Activated CD4-positive, alpha-beta T cell treated with anti-CD3 and anti-CD28 coated beads for 36 hours (primary cell): ENCODE measurements at places on chromosomes 5 and 9. TPM values are rescaled to one million over a fixed set of nuclear protein-coding genes. Genes with fewer than 3 reads are reported as not detected.

- no peaks in the 10 kb centered on the region for H3K27me3 ChIP-seq
- H3K36me3 ChIP-seq = no peaks in the 10 kb centered on the region
- no peak for DNase-seq
These were observed 365.9 kb downstream of the MLLT3 start for GRCh38 chr9:20256284-20256948.

- no peak for DNase-seq
- H3K36me3 ChIP-seq = no peaks in the 10 kb centered on the region
- no peak overlapping the region for H3K4me3 ChIP-seq
These were observed 87.3 kb downstream of the SEC61B start for GRCh38 chr9:99309141-99309939.

GRCh38 chr5:37658440-37658839, 181.4 kb downstream of the GDNF start:
- peaks cover 18% of the 10 kb centered on the region for H3K36me3 ChIP-seq
- no peak overlapping the region for H3K27ac ChIP-seq
- H3K27me3 ChIP-seq = no peaks in the 10 kb centered on the region
- no peak for DNase-seq
- no peak overlapping the region for H3K4me3 ChIP-seq

GRCh38 chr5:8226148-8226547, 357.2 kb downstream of the MTRR start:
- H3K27ac ChIP-seq = no peak overlapping the region
- H3K27me3 ChIP-seq = no peaks in the 10 kb centered on the region

DNA sequence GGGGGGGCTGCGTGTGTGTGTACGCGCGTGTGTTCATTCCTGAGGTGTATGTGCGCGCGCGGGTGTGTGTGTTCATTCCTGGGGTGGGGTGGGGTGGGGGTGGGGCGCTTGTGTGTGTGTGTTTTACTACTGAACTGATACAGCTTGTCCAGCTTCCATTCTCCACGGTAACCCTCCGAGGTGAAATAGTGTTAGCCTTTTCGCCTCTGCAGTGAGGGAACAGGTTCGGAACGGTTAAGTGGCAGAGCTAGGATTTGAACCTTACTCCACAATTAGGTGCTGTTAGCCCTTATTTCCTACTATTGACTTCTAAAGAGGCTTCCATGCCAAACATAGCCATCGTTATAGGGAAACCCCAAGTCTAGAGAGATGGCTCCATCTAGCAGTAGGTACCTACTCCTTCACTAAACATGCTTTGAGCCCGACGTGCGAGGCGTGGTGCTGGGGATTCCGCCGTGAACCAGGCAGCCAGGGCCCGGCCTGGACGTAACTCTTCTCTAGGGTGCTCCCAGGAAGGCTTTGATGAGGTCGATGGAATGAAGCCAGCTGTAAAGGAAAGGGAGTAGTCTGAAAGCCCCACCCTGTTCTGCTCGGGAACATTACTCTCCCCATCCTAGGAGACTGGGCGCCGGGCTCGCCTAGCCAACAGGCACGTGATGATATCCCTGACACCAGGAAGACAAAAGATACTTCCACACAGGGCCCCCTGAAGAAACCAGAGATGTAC, 782 bp upstream of the SKP1 start:
- peaks cover 17% of the 10 kb centered on the region for H3K36me3 ChIP-seq
- peaks cover 26% of the 10 kb centered on the region for H3K4me1 ChIP-seq
- H3K4me3 ChIP-seq = peak overlapping the region; percentile 98

DNA sequence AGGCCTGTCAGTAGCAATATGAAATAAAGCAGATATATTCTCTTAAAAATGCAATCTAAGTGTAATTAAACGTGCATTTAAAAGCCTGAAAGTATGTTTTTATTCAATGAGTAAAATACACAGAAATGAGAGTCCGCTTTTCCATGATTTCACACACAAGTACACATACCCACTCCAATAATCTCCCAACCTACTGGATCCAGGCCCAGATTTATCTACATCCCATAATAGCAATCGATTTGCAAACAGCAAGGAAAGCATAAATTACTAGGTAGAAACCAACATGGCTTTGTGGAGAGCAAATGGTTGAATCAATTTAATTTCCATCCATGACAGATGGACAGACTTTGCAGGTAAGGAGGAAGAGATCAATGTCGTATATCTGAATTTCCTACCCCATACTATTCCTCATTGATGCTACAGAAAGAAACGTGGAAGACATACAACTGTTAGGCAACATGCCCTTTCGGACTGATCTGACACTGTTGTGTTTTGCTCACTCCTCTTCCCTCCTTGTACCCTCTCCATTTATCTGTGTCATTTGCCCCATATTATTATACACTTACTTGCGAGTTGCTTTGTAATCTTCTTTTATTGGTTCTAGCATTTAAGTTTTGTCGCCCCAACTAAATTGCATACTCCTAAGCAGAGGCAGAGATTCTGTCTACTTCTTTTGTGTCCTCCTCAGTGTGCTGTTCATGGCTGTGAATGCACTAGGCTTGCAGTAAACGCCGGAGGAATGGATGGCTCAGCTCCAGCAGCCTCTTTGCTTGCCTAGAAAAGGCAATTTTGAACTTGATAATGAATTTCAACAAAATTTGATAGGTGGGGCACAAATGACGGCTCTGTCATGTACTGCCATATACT, 133.6 kb downstream of the NFIB start:
- no peaks in the 10 kb centered on the region for H3K4me1 ChIP-seq
- no peaks in the 10 kb centered on the region for H3K36me3 ChIP-seq
- DNase-seq = no peak
- no peak overlapping the region for H3K27ac ChIP-seq

DNA sequence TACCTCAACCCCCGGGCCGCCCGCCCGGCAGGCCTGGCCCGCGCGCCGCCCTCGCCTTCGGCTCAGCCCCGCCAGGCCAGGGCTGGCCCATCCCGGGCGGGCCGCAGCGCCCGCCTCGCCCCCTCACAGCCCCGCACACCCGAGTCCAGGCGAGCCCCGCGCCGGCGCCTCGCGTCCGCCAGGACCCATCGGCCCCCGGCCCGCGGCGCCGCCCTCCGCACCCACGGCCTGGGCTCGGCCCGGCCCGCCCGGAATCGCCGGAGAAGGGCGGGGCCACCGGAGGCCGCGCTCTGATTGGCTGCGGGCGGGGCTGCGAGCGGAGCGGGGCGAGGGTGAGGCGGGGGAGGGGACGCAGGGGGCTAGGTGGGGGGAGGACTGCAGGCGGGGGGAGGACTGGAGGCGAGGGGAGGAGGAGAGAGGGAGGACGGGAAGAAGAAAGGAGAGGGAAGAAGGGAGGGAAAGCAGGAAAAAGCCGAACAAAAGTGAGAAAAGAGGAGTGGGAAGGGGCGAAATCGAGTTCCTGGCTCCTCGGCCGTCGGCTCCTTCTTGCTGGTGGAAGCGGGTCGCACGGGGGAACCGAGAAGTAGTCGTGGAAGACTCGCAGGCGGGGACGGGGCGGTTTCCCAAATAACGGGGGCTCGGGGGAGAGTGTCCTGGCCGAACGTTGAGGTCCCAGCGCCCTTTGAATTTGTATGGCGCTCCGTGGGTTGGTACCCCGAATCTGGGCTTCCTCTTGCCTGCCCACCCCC, 472 bp upstream of the UBTD2 start:
- peak overlapping the region; percentile 85 for H3K4me3 ChIP-seq
- no peaks in the 10 kb centered on the region for H3K27me3 ChIP-seq
- DNase-seq = peak; percentile 86
- peak overlapping the region; percentile 73 for H3K27ac ChIP-seq
- peaks cover 1% of the 10 kb centered on the region for H3K36me3 ChIP-seq

DNA sequence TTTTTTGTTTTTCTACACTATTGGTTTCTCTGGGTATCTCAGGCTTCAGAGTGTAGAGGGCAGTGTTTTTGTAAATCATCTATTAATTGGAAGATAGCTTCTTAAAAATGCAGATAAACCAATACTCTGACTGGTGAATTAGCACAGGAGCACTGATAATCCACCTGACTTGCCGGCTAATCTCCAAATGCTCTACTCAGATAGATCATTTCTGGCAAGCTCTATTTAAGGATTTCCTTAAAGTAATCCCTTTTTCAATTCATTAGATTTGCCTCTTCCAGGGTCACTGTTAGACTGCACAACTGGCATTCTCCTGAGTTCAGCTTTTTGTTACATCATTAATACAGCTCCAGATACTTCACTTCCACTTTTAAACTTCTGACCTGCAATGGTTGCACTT, 1390.3 kb upstream of the NUDT12 start:
- H3K4me3 ChIP-seq = no peak overlapping the region
- no peak for DNase-seq
- H3K27ac ChIP-seq = no peak overlapping the region
- H3K36me3 ChIP-seq = no peaks in the 10 kb centered on the region
- H3K27me3 ChIP-seq = no peaks in the 10 kb centered on the region

GRCh38 chr5:113507601-113508000, 5.9 kb upstream of the YTHDC2 start:
- H3K27me3 ChIP-seq = peaks cover 19% of the 10 kb centered on the region
- DNase-seq = no peak
- H3K27ac ChIP-seq = no peak overlapping the region
- no peak overlapping the region for H3K4me3 ChIP-seq
- H3K4me1 ChIP-seq = no peaks in the 10 kb centered on the region

DNA sequence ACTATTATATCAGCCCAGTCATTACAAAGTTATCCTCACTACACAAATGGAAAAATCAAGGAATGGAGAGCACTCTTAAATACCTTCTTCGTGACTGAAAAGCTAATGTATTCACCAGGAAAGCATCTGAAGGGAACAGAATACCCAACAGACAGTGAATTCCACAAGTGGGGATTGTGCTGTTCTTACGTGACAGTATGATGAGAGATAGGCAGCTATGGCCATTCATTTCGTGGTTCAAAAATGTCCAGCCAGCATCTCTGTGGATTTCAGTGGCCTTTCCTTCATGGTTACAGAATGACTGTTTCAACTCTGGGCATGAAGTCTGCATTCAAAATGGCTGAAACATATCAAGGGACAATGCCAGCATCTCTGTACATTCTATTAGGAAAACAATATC, 323.8 kb downstream of the PRELID2 start:
- H3K27ac ChIP-seq = no peak overlapping the region
- H3K4me1 ChIP-seq = no peaks in the 10 kb centered on the region
- H3K27me3 ChIP-seq = no peaks in the 10 kb centered on the region
- no peaks in the 10 kb centered on the region for H3K36me3 ChIP-seq
- H3K4me3 ChIP-seq = no peak overlapping the region

DNA sequence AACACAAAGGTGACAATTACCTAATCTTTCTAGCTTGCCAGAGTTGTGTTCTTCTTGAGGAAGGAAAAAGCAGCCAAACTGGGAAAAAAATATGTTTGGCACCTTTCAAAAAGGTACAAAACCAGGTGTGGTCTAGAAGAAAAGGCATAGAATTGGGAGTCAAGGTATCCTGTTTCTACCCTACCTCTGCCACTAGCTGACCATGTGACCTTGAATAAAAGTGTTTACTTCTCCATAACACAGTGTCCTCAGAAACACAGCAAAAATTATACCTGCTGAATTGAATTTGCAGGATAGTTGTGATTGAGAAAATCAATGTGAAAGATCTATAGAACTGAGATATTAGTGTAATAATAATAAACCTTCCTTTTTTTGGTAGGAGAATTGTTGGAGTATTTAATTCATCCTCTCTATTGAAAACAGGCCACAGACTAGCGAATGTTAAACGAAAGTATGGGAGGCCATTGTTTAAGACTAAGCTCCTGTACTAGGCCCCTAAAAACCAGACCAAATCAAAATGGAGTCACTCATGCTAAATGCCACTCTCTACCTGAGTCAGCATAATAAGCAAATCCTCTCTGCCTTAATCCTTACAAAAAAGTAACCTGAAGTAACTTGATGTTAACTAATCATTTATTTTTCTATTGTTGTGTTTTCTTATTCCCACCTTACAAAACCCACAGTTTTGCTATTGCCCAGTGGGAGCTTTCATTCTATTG, 12.6 kb downstream of the CYFIP2 start:
- H3K4me3 ChIP-seq = no peak overlapping the region
- DNase-seq = no peak
- H3K4me1 ChIP-seq = peaks cover 89% of the 10 kb centered on the region

- peaks cover 5% of the 10 kb centered on the region for H3K36me3 ChIP-seq
- DNase-seq = peak; percentile 90
- peaks cover 45% of the 10 kb centered on the region for H3K4me1 ChIP-seq
- no peak overlapping the region for H3K27ac ChIP-seq
These were observed 71.4 kb downstream of the RALGPS1 start for GRCh38 chr9:126985870-126986498.

DNA sequence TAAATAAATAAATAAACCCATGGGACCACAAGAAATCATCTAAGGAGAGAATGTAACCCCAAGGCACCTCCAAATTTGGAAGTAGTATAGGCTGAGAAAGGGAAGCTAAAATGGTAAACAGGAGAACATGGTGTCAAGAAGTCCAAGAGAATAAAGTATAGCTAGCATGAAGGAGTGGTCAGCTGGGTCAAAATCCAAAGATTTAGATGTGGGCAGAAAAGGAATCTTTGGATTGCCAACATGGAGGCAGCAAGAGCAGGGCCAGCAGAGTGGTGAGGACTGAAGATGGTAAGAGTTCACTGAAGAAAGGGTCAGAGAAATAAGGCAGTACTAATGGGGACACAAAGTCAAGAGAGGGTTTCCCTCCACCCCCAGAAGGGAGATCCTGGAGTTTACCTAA, 53.0 kb downstream of the TSSK1B start:
- H3K36me3 ChIP-seq = no peaks in the 10 kb centered on the region
- H3K4me3 ChIP-seq = no peak overlapping the region
- peaks cover 18% of the 10 kb centered on the region for H3K27me3 ChIP-seq
- DNase-seq = no peak

- H3K4me3 ChIP-seq = no peak overlapping the region
- H3K36me3 ChIP-seq = no peaks in the 10 kb centered on the region
- H3K27ac ChIP-seq = no peak overlapping the region
- peaks cover 19% of the 10 kb centered on the region for H3K27me3 ChIP-seq
- H3K4me1 ChIP-seq = no peaks in the 10 kb centered on the region
- DNase-seq = no peak
These were observed 132.0 kb downstream of the LIFR start for GRCh38 chr5:38424148-38425060.

DNA sequence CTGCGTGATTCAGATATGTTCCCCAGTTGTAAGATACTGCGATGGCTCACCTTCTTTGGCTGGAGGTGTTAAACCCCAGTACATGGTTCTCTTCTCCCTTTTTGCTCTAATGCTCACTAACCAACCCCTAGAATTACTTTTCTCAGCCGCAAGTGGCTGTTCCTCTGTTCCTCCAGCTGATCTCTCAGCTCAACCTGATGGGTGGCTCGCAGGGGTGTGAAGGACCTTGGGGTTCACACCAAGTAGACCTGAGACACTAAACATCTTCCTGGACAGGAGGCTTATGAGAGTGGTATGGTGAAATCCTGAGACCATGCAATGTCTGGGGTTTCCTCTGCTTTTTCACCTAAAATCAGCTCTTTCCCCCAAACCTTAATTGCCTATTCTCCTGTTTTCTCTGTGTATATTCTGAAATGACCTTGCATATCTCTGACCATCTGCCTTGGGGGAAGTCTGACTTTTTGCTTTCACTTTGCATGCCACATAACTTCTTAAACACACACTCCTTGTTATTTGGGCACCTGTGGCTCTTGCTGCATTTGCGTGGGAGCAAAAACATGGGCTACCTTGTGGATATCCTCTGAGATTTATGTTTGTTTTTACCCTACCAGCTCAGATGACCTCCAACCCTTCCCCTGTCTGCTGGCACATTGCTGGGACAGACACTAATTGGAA, 15.9 kb upstream of the IFNA14 start:
- no peak overlapping the region for H3K4me3 ChIP-seq
- peaks cover 4% of the 10 kb centered on the region for H3K4me1 ChIP-seq
- no peaks in the 10 kb centered on the region for H3K36me3 ChIP-seq
- DNase-seq = no peak
- peaks cover 4% of the 10 kb centered on the region for H3K27me3 ChIP-seq

The RANBP3L gene
- total RNA-seq = 0.16 TPM

The EDIL3 gene
- not detected for total RNA-seq

The FBP1 gene
- total RNA-seq = 0.39 TPM

The FOXD4 gene
- total RNA-seq = 0.16 TPM

The GLRA1 gene
- total RNA-seq = not detected

The CHSY3 gene
- total RNA-seq = not detected

The CD72 gene
- total RNA-seq = 6.5 TPM

The SPATA31A7 gene
- not detected for total RNA-seq

The TAF11L10 gene
- not detected for total RNA-seq

The MZB1 gene
- total RNA-seq = 9.8 TPM
